ENCODE measurements at places on chromosomes 12 and 14. TPM values are rescaled to one million over a fixed set of nuclear protein-coding genes. Genes with fewer than 3 reads are reported as not detected.

Gene RERGL
- total RNA-seq, result not detected

Gene MAP1LC3B2
- total RNA-seq, result 2.1 TPM

Gene PTPRR
- not detected for total RNA-seq

Gene ZNF26
- total RNA-seq, result 21.8 TPM

Gene ANKRD33
- total RNA-seq, result not detected

Gene TSPAN19
- total RNA-seq, result not detected

Gene SOAT2
- 0.84 TPM for total RNA-seq

Gene CIDEB
- 30.2 TPM for total RNA-seq

Gene HNRNPC
- total RNA-seq, result 543 TPM

Gene KLRG1
- 13.5 TPM for total RNA-seq

Gene ASCL1
- not detected for total RNA-seq

Gene PIWIL1
- not detected for total RNA-seq

Gene CLEC1A
- total RNA-seq, result not detected

Gene AICDA
- total RNA-seq, result 0.43 TPM

Gene GPRC5D
- 0.83 TPM for total RNA-seq

Gene CNTN1
- total RNA-seq, result not detected

Gene TMEM119
- 0.63 TPM for total RNA-seq

Gene LRP1-AS
- not detected for total RNA-seq

Gene ADCY4
- 4.5 TPM for total RNA-seq

Gene LHX5
- not detected for total RNA-seq

Gene TSHR
- 3.5 TPM for total RNA-seq

Gene CLEC6A
- 0.17 TPM for total RNA-seq

Gene RNASE7
- not detected for total RNA-seq

Gene SYT10
- total RNA-seq, result not detected

Gene AQP2
- total RNA-seq, result not detected

Gene PLEKHG7
- not detected for total RNA-seq

Gene PAPLN
- total RNA-seq, result 0.36 TPM

Gene CEP290
- total RNA-seq, result 11.8 TPM

Gene EML5
- 1.9 TPM for total RNA-seq

Gene TDRD9
- total RNA-seq, result 0.05 TPM

Gene P2RX2
- total RNA-seq, result not detected

Gene GSC
- total RNA-seq, result not detected

Gene KRT73
- 4.5 TPM for total RNA-seq

Gene ERP27
- 11.1 TPM for total RNA-seq

Gene AMDHD1
- 0.40 TPM for total RNA-seq

Gene PIK3C2G
- not detected for total RNA-seq

Gene RASAL1
- 0.53 TPM for total RNA-seq

Gene KLRK1
- 1.5 TPM for total RNA-seq

Gene NFKBIA
- total RNA-seq, result 55.9 TPM

Gene RBM23
- 76.6 TPM for total RNA-seq

Gene PGF
- not detected for total RNA-seq

Gene WNT5B
- not detected for total RNA-seq

Gene CD163L1
- not detected for total RNA-seq

Gene RPL6
- 1,477 TPM for total RNA-seq

Measured in activated naive CD4-positive, alpha-beta T cell treated with anti-CD3 and anti-CD28 coated beads, Interleukin-2, amount 10 ng/mL, durations not matched to agents 5 hours and 36 hours (primary cell).